Bone marrow (tissue), 2 donors: ENCODE measurements at places on chromosomes 1 and 21.

GRCh38 chr1:160726498-160727315, 12.3 kb upstream of the SLAMF7 start:
- DNase-seq = peak; percentile 70

GRCh38 chr1:185478877-185479276, 161.8 kb upstream of the IVNS1ABP start:
- DNase-seq = no peak

DNA sequence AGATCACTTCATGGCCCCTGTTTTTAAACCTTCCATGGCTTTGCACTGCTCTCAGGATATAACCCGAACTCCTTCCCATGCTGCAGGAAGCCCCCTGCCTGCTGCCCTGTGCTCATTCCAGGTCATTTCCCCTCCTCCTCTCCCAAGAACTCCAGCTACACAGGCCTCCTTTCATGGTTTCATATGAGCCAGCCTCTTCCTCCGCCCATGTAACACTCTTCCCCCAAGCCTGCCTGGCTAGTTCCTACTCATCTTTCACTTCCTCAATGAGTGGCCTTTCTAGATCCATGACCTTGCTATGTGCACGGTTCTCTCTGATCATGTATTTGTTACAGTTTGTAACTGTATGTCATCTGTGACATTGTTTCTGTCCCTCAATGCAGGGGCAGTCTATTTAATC, 3.1 kb upstream of the NCF2 start:
- no peak for DNase-seq

GRCh38 chr1:230112782-230113181, 45.7 kb downstream of the GALNT2 start:
- DNase-seq = no peak

- DNase-seq = no peak
Measured at GRCh38 chr1:43879996-43880395, 53.6 kb upstream of the ARTN start.
